Smooth muscle cell of trachea (primary cell): ENCODE measurements at places on chromosomes 1 and 21. TPM values are rescaled to one million over a fixed set of nuclear protein-coding genes. Genes with fewer than 3 reads are reported as not detected.

The AADACL4 gene
- total RNA-seq, result not detected in 2 replicates

The CLCA4 gene
- not detected in 2 replicates for total RNA-seq

The RHD gene
- not detected in 2 replicates for total RNA-seq

The FYB2 gene
- not detected in 2 replicates for total RNA-seq

The SELENBP1 gene
- total RNA-seq, result 74.0 and 120 TPM in 2 replicates
